ENCODE measurements at places on chromosomes 16 and 17. TPM values are rescaled to one million over a fixed set of nuclear protein-coding genes. Genes with fewer than 3 reads are reported as not detected.

The VASN gene
- total RNA-seq, result 148 TPM

The SALL1 gene
- total RNA-seq, result 1.0 TPM

The TMC8 gene
- total RNA-seq, result 0.13 TPM

The TMEM94 gene
- 39.3 TPM for total RNA-seq

The SLC16A6 gene
- total RNA-seq, result 0.17 TPM

The CCL14 gene
- not detected for total RNA-seq

The NAGS gene
- 2.7 TPM for total RNA-seq

The NEUROD2 gene
- not detected for total RNA-seq

The GP1BA gene
- not detected for total RNA-seq

The MT3 gene
- 0.59 TPM for total RNA-seq

Measured in smooth muscle cell of the pulmonary artery (primary cell).